ENCODE measurements at places on chromosomes 2 and 18.

GRCh38 chr18:34643989-34644388, 66.1 kb upstream of the DTNA start:
- DNase-seq = no peak

DNA sequence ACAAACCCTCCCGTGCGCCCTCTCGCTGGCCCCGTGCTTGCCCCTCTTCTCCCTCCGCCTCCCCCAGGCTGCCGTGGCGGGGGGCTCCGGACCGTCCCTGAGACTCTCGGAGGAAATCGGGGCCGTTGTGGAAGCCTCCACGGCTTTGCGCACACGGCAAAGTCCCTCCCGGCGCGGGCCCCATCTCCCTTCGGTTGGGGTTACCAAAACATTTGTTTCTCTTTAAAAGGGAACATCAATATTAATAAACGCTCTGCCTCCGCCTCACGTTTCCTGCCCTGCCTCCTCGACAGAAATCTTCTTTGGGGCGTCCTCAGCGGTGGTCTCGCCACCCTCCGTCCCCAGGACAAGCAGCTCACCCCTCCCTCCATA, 3.8 kb downstream of the PAX3 start:
- DNase-seq = no peak

DNA sequence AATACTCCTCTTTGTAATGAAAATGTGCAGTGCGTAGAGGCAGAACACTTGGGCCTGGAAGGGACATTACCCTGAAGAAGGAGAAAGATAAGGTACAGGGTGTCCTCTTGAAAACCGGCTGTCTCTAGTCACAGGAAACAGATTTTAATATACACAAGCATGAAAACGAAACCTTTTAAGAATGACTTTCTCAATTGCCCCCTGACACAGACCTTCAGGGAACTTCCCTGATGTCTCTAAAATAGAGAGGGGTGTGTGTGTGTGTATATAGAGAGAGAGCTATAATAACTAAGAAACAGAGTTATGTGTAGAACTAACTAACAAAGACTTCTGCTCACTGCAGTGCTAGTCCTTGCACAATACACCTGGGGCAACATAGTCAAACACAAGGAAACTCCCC, 780.0 kb downstream of the CNTNAP5 start:
- DNase-seq = no peak

GRCh38 chr2:9118383-9118960, 88.1 kb upstream of the ASAP2 start:
- DNase-seq = no peak

DNA sequence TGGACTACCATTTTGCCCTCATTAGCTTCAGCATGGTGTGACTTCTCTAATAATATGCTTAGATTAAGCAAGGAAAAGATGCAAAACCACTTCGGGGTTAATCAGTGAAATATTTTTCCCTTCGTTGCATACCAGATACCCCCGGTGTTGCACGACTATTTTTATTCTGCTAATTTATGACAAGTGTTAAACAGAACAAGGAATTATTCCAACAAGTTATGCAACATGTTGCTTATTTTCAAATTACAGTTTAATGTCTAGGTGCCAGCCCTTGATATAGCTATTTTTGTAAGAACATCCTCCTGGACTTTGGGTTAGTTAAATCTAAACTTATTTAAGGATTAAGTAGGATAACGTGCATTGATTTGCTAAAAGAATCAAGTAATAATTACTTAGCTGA, 16.3 kb downstream of the TYMS start:
- DNase-seq = no peak

GRCh38 chr18:8615397-8616027, 6.3 kb downstream of the RAB12 start:
- no peak for DNase-seq

DNA sequence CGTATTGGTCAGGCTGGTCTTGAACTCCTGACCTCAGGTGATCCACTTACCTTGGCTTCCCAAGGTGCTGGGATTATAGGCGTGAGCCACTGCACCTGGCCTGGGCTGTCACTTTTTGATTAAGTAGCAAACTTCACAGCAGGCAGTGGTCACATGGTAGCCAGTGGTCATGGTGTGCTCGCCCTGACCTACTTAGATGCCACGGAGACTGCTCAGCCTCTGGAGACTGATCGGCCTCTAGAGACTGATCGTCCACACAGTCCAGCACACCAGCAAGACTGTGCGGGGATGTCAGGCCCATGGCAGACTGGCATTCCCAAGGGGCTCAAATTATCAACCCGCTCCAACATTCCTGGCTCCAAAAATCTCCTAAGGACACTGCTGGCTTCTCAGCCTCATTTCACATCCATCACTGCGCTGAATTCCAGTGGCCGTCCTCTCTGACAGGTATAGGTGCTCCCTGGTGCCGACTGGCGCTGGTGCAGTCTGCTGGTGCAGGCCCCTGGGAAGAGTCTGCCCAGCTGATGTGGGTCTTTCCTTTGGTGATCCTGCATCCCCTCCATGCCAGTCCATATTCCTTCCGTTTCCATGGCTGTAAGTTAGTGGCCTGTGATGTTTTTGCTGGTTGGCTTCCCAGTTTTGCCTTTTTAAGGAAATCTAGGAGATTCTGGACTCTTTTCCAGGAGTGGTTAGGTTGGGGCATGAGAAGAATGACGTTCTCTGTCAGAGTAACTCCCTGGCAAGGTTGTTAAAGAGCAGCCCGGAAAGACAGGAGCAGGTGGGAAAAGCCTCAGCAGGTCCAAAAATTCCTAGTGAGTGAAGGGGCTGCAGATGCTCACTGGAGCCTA, 374.5 kb upstream of the HS6ST1 start:
- DNase-seq = no peak

GRCh38 chr18:50172367-50172766, 22.6 kb downstream of the MYO5B start:
- DNase-seq = no peak

GRCh38 chr18:80225685-80226084, 21.6 kb downstream of the PARD6G start:
- no peak for DNase-seq

DNA sequence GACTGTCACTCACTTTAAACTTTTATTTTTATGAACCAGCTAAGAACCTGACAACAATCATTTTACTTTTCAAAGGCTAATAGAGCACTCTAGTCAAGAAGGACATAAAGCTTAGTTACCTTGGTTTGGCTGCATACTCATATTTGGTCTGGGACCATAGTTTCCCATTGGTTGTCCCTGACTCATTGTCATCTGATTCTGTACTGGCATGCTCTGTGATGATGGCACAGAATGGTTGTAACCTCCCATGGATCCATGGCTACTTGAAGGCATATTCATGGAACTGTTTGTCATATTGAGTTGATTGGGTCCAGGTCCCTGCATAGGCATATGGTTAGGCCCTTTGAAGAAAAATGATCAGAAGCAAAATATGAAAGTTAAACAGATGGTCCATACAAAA, 37.9 kb downstream of the SS18 start:
- no peak for DNase-seq

DNA sequence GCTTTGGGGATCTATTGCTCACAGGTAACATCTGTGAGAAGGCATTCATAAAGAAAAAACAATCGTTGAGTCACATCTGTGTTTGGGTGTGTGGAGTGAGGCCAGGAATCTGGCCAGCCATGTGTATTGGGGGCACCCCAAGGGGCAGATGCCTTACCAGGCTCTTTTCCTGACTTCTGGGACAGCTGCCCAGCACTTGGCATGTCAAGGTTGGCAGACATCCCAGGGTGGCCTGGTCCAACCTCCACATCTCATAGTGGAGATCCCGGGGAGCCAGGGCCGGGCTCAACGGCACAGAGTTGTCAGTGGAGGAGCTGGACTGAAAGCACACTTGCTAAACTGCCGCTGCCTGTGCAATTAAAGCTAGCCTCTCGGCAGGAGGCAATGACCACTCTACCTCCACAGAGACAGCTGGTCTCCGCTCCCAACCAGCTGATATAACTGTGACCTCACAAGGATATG, 75.3 kb upstream of the MGAT4A start:
- no peak for DNase-seq

DNA sequence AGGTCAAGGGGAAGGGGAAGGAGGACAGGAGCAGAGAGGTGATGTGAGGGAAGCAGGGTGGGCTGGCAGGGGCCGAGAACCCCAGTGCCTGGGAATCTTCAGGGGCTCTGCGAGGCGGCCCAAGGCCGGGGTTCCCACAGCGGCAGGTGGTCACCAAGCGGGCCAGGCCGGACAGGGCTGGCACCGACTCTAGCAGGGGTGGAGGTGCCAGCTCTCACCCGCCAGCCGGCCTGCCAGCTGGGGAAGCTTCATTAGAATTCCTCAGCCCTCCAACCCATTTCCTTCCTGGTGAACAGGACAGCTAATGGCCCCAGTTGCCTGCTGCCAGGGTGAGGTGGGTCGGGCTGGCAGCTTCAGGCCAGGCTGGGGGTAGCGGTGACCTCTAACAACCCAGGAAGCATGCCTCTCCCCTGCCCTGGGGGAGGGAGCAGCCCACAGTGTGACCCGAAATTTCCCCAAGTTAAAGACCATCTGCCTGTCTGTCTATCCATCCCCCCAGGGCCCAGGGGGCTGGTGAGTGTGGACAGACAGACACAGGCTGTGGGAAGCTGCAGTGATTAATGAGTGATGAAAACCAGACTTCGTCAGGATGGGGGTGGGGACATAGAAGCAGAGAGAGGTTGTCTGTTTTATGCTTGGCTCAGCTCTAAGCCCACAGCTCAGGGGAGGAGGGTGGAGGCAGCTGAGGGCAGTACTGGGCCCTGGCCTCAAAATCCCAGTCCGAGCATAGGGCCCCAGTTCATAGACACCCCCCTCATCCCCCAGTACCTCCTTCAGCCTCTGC, 144.1 kb downstream of the ZFP36L2 start:
- no peak for DNase-seq

DNA sequence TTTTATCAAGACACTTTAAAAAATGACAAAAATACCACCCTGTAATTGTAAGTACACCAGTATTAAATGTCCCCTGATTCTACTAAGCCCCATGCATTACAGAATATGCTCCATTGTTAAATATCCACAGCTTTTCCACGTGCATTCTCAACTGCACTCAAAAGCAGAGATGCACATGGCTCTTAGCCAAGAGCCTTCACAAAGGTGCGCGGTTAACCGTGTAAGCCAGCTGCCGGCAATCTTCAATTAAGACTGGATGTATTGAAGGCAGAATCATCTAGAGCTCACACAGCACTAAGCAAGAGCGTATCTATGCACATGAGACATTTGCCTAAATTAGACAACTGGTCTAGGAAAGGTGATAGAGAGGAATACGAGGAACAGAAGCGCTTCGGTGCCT, 278.3 kb downstream of the NAPG start:
- DNase-seq = no peak

GRCh38 chr2:8217468-8218030, 464.3 kb upstream of the ID2 start:
- no peak for DNase-seq

GRCh38 chr2:172230889-172231401, 128.2 kb upstream of the DLX2 start:
- DNase-seq = no peak

DNA sequence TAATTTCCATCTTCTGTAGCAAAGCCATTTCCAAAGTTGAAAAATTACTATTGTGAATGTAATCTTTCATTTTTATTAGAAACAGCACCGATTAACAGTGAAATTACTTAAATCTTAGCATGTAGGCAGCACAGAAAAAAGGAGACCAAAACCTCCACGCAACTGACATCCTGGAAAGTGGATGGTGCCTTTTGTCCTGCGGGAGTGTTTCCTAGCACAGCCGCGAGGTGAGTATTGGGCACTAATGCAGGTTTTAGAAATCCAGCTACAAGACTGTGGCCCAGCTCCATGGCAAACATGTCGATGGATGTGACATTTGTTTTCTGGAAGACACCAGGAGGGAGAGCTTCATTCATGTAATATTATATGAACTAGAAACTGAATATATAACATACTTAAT, 86.9 kb downstream of the MBP start:
- DNase-seq = no peak

- no peak for DNase-seq
Observed at GRCh38 chr2:133790711-133791110, 222.4 kb upstream of the NCKAP5 start.

DNA sequence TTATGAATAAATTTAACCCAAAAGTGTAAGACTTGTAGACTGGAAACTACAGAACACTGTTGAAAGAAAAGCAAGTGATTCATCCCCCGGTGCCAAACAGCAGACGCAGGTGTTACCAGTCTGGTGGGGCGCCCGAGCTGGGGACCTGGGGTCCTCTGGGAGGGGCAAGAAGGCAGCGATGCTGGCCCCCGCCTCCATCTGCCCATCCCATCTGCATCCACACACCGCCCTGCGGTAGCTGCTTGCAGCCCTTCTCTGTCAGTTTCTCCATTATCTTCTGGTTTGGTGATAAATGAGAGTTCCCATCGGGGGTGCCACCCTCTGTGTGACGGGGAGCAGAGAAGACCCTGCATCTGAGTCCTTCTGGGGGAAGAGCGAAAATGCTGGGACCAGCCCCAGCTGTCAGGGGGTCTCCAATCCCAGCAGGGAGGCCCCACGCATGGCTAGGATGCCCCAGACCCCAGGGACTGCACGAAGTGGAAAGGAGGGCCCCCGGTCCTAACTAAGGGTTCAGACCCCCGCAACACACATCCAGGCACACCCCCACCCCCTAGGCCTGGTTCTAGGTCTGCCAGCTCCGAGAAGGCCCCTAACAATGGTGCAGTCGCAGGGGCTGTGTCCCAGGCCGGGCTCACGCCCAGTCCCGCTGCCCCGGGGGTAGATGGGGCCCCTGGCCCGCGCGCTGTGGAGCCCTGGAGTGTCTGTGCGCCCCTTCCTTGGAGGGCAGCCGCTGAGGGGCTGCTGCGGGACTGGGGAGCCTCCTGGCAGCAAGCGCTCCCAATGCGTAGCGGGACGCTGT, 686 bp upstream of the RGPD8 start:
- no peak for DNase-seq

DNA sequence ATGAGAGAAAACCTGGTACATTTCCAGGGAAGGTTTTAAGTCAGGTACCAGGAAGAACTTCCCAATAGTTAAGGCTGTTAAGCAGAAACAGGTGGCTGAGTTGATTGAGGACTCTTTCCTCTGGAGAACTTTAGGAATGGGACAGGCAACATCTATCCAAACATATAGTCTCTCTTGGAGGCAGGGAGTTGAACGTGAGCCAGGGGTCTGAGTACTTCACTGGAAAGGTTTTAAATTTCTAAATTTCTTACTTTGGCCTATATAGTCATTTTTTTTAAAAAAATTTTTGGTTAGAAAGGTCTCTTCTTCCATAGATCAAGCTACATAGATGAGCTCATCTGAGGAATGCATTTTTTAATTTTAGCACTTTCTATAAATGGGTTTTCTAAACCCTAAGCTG, 261.4 kb upstream of the TCF4 start:
- no peak for DNase-seq

GRCh38 chr2:147538821-147539220, 306.0 kb upstream of the ACVR2A start:
- no peak for DNase-seq

DNA sequence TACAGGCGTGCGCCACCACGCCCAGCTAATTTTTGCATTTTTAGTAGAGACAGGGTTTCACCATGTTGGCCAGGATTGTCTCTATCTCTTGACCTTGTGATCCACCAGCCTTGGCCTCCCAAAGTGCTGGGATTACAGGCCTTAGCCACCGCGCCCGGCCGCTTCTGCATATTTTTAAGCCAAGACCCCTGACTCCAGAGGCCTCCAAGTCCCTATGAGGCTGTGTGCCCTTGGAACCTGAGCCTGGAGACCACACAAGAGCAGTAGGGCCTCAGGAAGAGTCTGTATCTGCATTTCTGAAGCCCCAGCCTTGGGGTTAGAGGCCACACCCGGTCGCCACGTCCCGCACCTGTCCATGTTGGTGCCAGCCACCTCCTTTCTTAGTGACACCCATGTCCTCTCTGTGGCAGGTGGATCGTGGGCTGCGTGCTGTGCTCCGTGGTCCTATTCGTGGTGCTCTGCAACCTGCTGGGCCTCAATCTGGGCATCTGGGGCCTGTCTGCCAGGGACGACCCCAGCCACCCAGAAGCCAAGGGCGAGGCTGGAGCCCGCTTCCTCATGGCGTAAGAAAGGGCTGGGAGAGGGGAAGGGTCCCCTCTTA, 5.3 kb downstream of the PROM2 start:
- no peak for DNase-seq
